ENCODE measurements at places on chromosomes 5 and 9. TPM values are rescaled to one million over a fixed set of nuclear protein-coding genes. Genes with fewer than 3 reads are reported as not detected.

TAS2R1 gene
- total RNA-seq = not detected

SIT1 gene
- 1.4 TPM for total RNA-seq

DNA sequence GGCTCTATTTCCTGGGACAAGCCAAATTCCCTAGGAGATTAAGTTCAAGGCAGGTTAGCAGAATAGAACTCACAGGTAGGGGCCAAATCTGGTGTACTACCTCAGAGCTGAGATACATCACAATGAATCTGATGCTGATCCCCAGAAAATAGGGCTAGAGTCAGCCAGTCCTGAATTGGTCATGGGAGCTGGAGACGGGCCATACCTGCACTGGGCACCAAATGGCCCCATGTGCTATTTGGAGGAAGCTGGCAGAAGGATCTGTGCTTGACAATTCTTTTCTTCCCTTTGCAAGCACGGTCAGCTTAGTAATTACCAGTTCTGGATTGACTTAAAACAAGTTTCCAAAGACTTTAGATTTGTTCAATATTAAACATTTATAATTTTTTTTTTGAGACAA is 10.4 kb upstream of the GNAQ start:
- no peaks in the 10 kb centered on the region for H3K36me3 ChIP-seq
- no peaks in the 10 kb centered on the region for H3K27me3 ChIP-seq
- H3K27ac ChIP-seq = no peak overlapping the region
- H3K4me3 ChIP-seq = no peak overlapping the region

PCDHB11 gene
- total RNA-seq = not detected

- no peak overlapping the region for H3K4me3 ChIP-seq
- DNase-seq = no peak
- H3K4me1 ChIP-seq = no peaks in the 10 kb centered on the region
- no peak overlapping the region for H3K27ac ChIP-seq
- no peaks in the 10 kb centered on the region for H3K27me3 ChIP-seq
- H3K36me3 ChIP-seq = no peaks in the 10 kb centered on the region
These were observed 166.0 kb downstream of the CDH9 start for GRCh38 chr5:26872337-26872736.

LCN2 gene
- total RNA-seq = not detected

GRCh38 chr5:33649549-33650482 is 209.1 kb downstream of the TARS1 start:
- no peaks in the 10 kb centered on the region for H3K36me3 ChIP-seq
- no peak overlapping the region for H3K4me3 ChIP-seq
- H3K27ac ChIP-seq = no peak overlapping the region

DNA sequence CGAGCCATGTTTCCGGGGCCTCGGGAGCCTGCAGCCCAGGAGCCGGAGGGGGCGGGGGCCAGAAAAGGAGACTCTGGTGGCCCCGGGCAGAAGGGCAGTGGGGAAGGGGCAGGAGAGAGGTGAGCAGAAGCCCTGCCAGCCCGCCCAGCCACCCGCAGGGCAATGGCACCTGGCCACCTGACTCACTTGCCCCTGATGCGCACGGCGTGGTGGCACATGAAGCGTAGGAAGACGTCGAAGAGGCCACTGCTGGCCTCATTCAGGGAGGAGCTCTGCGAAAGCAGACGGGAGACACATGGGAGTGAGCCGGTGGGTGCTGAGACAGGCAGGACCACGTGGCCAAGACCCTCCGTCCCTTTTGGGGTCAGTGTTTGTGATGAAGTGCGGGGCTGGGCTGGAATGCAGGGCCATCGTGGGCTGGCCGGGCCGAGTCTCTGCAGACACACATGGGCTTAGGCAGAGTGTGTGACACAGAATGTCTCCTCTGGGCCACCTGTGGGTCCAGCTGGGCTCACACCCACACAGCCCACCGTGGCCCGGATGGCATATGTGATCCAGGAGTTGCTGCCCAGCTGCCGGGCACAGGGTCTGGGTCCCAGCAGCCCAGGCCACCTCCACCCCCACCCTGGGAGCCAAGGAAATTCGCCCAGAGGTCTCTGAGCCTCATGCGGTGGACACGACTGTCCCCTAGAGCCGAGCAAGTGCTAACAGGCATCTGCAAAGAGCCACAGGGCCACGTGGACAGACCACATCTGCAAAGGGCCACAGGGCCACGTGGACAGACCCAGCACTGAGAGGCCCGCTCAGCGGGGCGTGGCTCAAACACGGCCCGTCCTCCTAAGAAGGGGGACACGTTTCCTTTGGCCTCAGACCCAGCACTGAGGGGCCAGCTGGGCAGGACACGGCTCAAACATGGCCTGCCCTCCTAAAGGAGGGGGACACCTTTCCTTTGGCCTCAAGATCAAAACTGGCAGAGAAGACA is 23.6 kb downstream of the TERT start:
- DNase-seq = no peak
- peaks cover 1% of the 10 kb centered on the region for H3K4me1 ChIP-seq
- no peak overlapping the region for H3K27ac ChIP-seq
- H3K36me3 ChIP-seq = no peaks in the 10 kb centered on the region

DNA sequence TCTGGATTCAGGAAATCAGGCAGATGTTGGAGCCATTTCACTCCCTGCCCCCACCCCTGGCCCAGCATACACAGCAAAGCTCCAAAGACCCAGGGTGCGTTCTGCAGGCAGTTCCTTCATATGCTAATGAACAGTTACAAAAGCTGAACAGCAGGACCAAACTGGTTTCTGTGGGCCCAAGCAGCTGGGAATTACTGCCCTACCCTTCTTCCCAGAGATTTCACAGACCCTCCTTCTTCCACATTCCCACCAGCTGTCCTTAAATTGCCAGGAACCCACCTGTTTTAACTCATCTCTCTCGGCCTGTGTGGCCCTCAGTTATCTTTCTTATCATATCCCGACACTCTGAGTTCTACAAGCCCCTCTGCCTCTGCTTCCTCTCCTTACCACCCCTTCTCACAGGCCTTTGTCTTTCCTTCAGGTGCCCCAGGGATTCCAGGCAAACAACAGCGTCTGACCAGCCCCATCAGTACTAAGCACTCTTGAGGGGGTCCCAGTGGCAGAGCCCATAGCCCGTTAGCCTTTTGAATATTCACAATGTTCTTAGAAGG is 10.6 kb upstream of the F2RL1 start:
- no peak overlapping the region for H3K4me3 ChIP-seq
- no peaks in the 10 kb centered on the region for H3K4me1 ChIP-seq
- H3K27me3 ChIP-seq = no peaks in the 10 kb centered on the region
- DNase-seq = no peak
- no peaks in the 10 kb centered on the region for H3K36me3 ChIP-seq

All from natural killer cell (primary cell).